ENCODE measurements at places on chromosomes 11 and 22.
A peak's percentile ranks its signal among the peaks of the same experiment; 100 is the strongest.

- peak; percentile 78 for DNase-seq
Measured at GRCh38 chr22:23357053-23357452, 176.7 kb downstream of the BCR start.

- no peak for DNase-seq
Measured at GRCh38 chr22:17095538-17095937, 10.7 kb downstream of the IL17RA start.

DNA sequence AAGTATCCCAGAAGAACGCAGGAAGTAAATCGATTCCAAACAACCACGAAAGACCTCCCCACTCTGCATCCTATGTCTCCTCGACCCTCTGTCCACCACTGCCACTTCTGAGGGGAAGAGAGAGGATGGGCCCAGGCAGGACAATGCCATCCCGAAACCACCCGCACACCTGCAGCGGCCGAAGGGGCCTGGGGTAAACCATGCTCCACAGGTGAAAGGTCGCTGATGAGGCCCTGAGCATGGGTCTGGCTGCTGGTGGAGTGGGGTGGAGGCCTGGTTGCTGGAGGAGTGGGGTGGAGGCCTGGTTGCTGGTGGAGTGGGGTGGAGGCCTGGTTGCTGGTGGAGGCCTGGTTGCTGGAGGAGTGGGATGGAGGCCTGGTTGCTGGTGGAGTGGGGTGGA, 13.1 kb downstream of the TOLLIP start:
- DNase-seq = no peak

- peak; percentile 96 for DNase-seq
Measured at GRCh38 chr11:65856689-65857499, 1.1 kb downstream of the CFL1 start.

- no peak for DNase-seq
Measured at GRCh38 chr11:117188620-117189081, 10.1 kb downstream of the SIDT2 start.

- DNase-seq = no peak
Measured at GRCh38 chr11:123586568-123586967, 67.9 kb downstream of the SCN3B start.

DNA sequence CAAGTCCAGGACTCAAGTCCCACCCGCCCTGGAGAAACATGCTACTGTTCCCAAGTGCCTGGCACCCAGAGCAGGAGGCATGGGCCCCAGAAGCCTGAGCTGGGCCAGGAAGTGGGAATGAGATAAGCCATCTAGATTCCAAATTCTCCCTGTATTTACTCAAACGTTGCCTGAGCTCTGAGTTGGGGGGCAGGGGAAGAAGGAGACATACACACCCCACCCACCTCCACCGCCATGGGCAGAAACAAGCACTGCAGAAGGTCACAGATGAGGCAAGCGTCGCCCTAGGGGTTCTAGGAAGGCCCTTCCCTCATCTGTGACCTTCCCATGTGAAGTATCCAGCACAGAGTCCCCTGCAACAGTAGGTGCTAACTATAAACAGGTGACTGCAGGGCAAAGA, 54.0 kb downstream of the PLEKHA7 start:
- DNase-seq = no peak

DNA sequence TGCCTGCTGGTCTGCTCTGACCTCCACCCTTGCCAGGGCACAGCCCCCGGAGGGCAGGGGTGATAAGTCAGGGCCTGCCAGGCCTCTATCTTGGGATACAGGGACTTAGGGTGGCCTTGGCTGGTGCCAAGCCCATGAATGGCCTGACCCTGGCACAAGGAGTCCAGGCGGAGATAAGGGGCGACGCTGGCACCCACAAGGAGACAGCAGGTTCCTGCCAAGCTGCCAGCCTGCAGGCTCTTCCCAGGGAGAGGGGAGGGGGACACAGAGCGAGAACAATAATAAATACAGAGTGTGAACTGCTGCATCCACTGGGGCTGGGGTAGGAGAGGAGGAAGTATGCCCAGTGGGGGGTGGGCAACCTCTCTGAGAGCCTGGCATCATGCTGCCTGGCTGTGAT, 978 bp downstream of the CSDC2 start:
- DNase-seq = no peak

GRCh38 chr11:32152216-32152615, 61.3 kb downstream of the RCN1 start:
- DNase-seq = peak; percentile 21

- no peak for DNase-seq
Measured at GRCh38 chr22:46612341-46612903, 7.8 kb upstream of the GRAMD4 start.

GRCh38 chr11:132590986-132591385, 941.3 kb downstream of the OPCML start:
- DNase-seq = no peak

DNA sequence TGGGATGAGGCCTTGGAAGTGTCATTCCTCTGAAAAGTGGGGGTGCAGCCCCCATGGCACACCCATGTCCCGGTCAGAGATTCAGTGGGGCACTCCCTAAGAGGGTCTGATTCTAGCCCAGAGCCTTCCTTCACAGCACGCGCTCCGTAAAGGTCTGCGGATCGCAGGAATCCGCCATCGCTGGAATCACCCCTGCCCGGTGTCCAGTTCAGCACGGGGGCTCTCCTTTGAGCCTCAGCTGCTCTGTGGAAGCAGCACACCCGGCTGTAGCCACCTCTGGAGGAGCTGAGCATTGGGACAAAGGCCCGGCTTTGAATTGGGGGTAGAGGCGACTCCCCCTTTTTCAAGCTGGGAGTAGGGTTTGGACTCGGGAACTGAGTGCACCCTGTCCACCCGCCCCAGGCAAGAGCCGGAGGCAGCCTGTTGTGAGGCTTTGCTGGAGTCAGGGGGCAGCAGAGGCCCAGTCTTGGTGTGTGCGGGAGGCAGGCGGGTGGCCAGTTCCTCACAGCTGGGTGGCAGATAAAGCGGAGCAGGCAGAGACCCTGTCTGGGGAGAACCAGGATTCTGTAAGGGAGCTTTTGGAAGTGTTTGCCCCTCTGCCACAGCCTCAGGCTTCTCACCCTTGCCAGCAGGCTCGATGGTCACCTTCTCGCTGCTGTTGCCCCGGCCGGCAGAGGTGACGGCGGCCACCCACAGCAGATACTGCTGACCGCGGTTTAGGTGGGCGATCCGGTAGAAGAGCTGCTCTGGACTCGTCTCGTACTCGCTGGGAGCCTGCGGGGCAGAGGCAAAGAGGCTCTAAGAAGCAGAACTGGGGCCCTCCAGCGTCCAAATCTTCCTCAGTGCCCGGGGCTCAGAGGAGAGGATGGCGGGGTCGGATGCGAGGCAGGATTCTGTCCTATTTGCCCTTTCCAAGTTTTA, 115.9 kb downstream of the CEP164 start:
- DNase-seq = no peak

DNA sequence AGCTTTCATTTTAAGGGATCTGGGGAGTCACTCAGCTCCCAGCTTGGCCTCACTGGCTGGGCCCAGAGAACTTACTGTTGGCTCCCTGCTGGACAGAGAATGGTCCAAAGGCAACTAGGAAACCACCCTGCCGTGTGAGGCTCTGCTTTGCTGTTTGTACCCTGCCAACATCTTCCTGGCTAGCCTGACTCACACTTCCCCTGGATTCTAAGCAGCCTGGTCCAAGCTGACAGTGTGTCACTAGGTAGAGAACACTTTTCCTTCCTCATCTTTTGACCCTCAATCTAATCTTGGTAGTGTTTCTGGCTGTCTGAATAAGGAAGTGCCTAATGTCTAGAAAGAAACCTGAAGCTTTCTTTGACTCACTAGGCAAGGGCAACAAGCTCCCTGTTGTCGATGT, 76.7 kb downstream of the FAR1 start:
- DNase-seq = no peak

GRCh38 chr11:678297-678696, 16.7 kb downstream of the DEAF1 start:
- DNase-seq = no peak

- no peak for DNase-seq
Measured at GRCh38 chr11:13364388-13364787, 86.8 kb downstream of the BMAL1 start.

- peak; percentile 91 for DNase-seq
Measured at GRCh38 chr22:11627798-11628650, 3900.0 kb upstream of the OR11H1 start.

GRCh38 chr22:28023774-28024173, 104.7 kb upstream of the PITPNB start:
- no peak for DNase-seq

DNA sequence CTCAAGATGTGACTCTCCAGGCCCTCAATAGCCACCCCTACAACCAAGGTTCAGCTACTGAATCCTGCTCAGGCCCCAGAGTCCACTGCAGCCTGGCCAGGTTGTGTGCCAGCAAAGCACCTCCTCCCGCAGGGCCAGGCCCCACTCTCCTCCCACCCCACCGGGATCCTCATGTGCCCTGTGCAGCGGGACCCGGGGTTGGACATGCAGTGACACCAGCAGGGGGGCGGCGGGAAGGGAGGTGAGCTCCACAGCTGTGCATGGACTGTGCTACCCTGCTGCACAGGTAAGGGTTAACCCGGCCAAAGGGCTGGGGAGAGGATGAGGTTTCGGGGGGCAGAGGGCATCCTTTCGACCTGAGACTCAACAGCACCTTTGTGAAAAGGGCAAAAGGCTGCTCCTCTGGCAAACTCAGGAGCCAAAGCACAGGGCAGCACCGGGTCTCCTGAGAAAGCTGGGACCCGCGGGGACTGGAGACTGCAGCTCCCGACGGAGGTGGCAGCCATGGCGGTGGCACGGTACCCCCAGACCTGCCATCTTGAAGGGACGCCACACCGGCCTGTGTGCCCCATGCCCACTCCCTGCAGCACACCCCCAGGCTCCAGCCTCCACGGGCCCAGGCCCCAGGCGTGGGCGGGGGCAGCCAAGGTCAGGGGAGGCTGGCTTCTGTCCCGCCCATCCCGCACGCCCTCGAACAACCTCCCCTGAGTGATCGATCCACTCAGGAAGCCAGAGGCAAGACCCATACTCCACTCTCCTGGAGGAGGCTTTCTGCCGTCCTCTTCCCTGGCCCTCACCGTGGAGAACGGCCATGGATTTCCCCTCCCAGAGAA, 10.6 kb downstream of the PLXNB2 start:
- DNase-seq = no peak

DNA sequence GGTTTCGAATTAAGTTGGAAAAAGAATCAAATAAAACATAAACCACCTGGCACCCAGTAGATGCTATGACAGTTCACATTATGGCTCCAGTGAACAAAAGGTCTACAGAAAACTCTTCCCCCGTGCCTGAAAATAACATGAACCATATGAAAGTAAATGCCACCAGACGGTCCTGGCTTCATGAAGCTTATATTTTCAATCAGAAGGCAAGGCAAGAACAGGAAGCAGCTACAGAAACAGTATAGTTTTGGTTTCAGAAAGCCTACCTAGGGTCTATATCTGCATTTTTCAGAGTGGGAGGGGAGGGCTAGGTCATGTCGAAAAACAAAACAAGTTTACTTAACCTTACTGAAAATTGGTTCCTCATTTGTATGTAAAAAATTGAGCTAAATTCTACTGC, 9.8 kb downstream of the RAB30 start:
- DNase-seq = no peak

DNA sequence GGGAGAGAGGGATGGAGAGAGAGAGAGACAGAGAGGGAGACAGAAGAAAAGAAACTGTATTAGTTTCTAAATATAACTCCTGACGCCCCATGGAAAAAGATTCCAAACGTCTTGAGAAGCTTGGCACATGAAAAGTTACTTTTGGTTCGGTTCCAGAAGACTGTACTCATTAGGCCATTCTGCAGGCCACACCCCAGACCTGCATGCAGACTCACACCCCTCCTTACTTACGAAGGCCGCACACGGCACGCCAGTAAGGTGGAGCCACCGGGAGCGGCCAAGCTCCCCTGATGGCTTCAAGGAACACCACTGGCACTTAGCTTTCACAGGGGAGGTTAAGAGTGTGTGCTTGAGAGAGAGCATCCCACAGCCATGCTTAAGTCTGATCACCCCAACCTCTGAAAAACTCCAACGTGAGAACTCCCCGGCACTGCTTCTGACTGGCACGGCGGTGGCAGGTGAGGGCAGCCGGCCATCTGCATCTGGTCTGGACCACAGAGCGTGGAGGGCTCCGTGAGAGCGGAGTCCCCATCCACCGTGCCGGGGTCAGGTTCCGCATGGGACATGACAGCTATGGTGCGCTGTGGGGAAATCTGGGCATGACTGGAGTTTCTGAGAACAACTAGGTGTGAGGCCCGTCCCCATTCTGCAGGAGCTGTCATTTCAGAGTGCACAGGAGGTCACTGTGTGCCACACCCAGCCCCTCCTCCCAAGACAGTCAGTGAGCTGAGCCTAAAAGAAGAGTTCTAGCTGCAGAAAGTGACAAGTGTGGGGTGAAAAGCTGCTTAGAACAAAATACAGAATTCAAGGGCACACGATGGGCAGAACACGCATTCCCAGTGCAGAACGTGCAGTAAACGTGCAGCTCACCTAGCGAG, 62.4 kb downstream of the MYH9 start:
- no peak for DNase-seq

- DNase-seq = no peak
Measured at GRCh38 chr22:30582051-30582450, 7.6 kb upstream of the GAL3ST1 start.

DNA sequence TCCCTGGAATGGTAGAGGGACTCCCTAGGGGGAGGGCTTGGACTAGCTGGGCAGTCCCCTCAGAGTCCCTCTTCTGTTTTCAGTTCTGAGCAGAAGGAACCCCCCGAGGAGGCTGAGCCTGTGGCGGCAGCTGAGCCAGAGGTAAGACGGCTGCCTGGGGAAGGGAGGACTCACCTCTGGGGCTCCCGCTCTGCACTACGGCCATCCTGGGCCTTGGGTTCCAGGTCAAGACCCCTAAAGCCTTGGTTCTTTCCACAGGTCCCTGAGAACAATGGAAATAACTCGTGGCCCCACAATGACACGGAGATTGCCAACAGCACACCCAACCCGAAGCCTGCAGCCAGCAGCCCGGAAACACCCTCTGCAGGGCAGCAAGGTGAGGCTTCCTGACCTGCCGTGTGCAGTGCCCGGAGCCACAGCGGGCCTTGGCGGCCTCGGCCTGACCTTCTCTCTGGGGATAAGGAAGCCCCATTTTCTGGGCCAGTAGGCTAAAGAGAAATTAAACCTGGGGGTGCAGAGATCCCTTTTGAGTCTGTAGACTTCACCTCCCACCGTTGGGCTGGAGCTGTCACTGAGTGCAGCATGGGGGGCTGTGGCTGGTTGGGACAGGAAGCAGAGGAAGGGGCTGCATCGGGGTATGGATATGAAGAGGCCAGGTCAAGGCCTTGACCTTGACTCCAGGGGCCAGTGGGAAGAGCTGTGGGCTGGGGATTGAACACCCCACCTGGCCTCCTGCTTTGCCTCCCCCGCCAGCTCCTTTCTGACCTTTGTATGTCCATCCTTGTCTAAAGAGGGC, 15.0 kb downstream of the INCENP start:
- DNase-seq = no peak

- no peak for DNase-seq
Measured at GRCh38 chr11:57751176-57751575, 443 bp downstream of the BTBD18 start.

- DNase-seq = no peak
Measured at GRCh38 chr11:47329987-47330931, 22.2 kb downstream of the MYBPC3 start.

All from esophagus muscularis mucosa (tissue), 4 donors.